ENCODE measurements at places on chromosomes 6 and 20.

DNA sequence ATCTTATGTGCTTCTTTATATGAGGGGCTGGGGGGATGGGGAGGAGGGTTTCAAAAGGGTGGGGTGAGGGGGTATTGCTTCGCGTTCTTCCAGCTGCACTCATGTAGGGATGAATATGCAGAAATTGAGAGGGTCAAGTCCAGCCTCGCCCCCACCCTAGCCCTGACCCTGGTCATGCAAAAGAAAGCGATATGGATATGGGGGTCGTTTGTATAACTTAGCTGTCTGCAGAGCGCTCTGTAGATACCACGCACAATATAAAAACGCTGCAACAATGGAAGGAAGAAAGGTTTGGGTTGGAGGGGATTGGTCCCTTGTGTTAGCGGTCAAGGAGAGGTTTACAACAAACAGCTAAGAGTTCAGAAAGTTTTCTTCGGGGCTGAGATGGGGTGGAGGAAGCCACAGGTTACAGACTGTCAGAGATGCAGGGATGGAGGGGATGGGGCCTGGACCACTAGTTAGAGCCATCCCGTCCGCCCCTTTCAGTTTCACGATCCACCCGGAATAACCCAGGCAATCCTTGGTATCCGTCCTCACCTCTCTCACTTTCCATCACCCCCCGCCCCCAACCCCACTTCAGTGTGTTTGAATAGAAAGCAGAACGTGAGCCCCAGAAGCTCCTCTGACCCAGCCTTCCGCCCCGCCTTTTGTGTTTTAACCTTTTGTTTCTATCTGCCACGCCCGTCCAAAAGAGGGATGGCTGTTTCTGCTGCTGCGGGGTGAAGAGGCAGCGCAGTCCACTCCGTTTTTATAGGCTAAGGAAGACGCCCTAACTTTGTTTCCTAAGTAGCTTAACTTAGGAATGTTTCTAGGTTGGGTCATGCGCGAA, 73.5 kb downstream of the SOX4 start:
- no peak for DNase-seq

GRCh38 chr6:62805431-62805830, 405.8 kb upstream of the FKBP1C start:
- no peak for DNase-seq

GRCh38 chr20:51402201-51402600, 140.3 kb downstream of the NFATC2 start:
- no peak for DNase-seq

DNA sequence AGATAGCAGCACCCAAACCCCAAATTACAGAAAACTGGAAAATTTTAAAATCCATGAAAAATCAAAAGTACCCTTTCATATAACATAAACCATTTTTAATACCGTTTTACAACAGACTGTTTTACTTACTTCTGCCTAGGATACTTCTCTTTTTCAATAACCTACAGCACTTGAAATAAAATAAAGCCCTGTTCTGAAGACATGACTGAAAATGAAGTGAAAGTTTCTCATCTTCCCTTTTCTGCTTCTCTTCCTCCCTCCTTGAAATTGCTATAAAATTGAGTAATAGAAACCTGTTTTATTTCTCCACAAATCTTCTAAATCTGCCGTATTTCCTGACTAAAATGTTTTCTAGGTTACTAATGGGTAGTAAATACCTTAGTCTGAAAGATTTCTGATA, 20.3 kb downstream of the MMS22L start:
- no peak for DNase-seq

DNA sequence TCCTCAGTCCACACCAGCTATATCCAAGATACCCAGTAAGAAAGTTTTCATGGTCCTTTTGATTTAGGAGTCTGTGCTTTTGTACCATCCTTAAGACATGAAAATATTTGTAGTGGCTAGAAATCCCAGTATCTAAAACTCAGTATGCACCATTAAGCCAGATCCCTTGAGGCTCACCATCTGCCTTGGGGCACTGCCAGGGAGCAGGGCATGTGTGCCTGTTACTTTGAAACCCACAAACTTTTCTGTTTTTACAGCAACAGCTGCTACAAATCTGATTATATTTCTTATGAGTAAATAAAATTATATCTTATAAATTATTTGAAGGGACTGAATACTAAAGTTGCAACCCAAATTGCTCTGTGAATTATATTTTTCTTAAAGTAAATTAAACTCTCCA, 290.5 kb upstream of the MANEA start:
- no peak for DNase-seq

GRCh38 chr6:169172456-169172855, 81.2 kb downstream of the THBS2 start:
- no peak for DNase-seq

DNA sequence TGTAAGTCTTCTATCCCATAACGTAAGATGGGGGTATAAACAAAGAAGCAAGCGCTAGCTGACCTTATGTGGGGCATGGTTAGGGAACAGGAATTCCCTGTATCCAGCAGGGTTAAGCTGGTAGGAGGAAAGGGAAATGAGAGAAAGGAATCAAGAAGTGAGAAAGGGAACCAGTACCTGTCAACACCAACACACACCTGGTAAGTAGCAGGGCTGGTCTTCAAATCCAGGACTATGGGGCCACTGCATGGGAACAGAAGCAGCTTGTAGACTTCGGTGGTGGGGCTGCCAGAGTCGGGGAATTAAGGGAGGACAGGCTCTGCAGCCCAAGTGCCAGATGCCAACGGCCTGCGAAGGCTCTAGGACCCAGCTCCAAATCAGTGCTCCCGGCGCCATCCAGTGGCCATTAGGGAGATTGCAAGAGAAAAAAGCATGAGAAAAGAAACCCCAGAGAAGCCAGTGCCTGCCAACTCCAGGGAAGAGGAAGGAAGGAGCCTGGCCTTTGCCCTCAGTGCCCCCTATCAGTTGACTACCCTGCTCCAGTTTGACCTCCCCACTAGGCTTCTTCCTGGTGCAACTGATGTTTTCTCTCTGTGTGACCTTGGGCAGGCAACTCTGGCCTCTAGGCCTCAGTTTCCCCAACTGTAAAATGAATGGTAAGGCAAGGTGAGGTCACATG, 15.8 kb upstream of the RBPJL start:
- DNase-seq: peak; percentile 83

DNA sequence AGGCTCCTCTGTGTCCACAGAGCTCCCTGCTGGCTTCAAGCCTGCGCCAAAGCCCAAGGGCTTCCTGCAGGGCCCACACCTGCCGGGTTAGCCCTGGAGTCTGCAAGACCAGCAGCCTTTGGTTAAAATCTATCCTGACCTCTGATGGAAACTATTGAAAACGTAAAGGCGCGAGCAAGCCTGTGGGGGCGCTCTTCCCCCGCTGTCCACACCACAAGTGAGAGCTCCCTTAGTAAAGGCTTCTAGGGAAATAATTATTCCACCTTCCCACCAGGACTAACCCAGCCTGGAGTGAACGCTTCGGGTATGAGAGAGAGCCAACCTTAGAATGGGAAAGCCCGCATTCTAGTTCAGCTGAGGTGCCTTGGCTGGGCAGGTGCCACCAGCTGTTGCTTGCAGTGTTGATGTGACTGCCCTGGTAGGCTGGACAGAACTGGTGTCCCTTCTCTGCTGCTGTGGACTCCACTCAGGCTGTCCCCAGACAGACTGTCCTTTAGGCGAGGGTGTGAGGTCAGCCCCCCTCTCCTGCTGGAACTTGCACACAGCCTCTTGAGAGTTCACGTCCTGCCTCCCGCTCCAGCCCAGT, 68.7 kb downstream of the SYTL3 start:
- peak; percentile 15 for DNase-seq

- DNase-seq: peak; percentile 41
These were observed 19.8 kb upstream of the TREM1 start for GRCh38 chr6:41306187-41306854.

DNA sequence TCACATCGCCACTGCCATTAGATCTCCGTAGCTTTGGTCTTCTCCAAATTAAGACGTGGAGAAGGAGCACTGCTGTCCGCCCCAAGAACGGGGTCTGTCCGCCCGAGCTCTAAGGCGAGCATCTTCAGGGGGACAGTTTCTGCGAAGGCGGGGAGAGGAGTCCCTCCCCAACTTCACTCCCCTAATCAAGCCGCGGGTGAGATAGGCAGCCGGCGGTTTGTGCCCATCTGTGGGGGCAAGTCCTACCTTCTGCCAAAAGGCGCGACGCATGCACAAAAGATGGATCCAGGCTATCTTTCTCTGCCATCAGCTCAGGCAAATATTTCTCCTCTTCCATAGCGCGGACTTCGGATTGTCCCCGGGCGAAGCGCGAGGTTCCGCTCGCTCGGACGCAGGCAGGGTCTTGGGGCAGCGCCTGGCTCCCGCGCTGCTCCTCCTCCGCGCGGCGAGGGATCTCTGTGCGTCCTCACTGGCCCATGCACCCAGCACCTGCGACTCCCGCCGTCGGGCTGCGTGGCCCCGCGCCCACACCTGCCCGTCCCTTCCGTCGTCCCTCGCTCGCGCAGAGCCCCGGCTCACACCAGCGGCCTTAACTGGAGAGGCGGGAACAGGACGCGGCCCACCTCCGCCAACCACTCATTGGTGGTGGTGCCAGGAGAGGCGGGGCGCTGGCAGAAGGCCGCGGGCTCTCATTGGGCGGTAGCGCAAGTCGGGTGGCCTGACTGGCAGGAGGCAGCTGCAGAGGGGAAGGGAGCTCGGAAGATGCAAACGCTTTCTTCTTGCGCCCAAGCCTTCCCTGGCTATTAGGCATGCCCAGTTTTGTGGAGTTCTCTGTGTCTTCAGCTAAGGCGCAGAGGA, at the start of gene KHDRBS2:
KHDRBS2 (minus strand) TSS at position 614 of the 858 bp plus-strand sequence.
- DNase-seq: peak; percentile 23

- DNase-seq: no peak
These were observed 212.9 kb downstream of the TFAP2C start for GRCh38 chr20:56842056-56842455.

DNA sequence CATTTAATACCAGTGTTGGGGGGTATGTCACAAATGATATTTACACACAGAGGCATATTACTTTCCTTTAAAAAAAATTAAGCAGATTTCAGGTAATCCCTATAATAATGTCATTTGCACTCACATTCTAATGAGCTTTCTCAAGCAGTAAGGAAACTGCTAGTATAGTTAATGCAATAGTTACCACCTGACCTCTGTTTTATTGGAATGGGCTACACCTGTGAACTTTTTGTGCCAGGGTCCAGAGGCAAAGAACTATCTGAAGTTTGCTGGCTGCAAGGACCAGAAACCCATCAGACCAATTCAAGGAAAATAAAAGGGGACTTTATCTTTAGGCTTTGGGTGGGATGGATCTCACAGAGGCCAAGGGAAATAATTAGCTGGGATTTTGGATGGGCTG, 2.9 kb upstream of the ZHX3 start:
- no peak for DNase-seq

DNA sequence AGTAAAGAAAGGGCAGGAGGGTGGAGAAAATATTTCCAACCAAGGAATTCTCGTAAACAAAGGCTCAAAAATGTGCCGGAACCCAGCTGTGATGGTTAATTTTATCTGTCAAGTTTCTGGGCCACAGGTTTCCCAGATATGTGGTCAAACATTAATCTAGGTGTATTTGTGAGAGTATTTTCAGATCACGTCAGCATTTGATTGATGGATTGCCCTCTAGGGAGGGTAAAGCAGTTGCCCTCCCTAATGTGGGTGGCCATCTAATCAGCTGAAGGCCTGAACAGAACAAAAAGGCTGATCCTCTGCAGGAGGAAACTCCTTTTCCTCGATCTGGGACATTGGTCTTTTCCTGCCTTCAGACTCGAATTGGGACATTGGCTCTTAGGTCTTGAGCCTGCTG, 298.7 kb upstream of the TCF21 start:
- DNase-seq: no peak

DNA sequence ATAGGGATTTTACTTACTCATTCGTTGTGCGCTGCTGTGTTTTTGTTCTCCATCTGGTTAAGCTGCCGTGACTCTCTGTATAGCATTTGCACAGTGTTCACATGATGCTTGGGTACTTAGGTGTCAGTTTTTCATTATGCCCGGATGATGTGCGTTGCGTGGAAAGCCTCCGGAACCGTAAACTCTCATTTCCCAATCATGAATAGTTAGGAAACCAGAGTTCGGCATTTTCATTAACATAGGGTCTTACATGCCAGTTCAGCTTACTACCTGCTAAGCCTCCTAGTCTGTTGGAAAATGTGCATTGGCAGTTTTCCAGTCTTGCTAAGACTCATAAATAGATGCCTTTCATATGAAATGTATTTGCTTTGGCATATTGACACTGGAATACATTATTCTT, 483.4 kb upstream of the FLRT3 start:
- DNase-seq: no peak

GRCh38 chr20:35560105-35560511, 18.2 kb downstream of the ERGIC3 start:
- no peak for DNase-seq

GRCh38 chr6:19925533-19925932, 88.4 kb downstream of the ID4 start:
- DNase-seq: no peak

DNA sequence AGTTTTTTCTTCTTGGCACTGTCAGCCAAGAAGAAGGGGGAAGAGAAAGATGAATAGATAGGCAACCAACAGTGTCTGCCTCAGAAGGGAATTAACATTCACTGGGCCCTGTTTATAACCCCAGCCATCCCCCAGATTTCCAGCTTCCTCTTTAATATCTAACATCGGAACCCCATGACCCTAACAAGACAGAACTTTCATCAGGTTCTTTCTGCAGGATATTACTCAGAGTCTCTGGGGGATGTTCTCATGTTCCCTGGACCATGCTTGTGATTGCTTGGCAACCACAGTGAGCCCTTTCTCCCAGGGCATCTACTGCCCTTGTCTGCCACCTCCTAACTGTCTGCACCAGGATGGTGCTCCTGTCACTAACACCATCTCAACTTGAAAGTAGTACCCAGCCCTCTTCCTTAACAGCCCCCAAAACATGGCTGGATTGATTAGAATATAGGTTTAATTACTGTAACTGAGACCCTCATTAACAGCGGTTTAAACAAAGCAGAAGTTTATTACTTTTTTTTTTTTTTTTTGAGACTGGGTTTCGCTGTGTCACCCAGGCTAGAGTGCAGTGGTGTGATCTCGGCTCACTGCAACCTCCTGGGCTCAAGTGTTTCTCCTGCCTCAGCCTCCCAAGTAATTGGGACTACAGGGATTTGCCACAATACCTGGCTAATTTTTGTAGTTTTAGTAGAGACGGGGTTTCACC, 12.0 kb upstream of the PTPN1 start:
- DNase-seq: no peak

GRCh38 chr6:9503111-9503761, 911.6 kb downstream of the TFAP2A start:
- DNase-seq: peak; percentile 93

- DNase-seq: no peak
These were observed 17.6 kb downstream of the HEBP2 start for GRCh38 chr6:138421608-138422007.

- no peak for DNase-seq
These were observed 175.9 kb downstream of the SOX4 start for GRCh38 chr6:21769405-21769861.

GRCh38 chr6:149212206-149212605, 105.3 kb upstream of the TAB2 start:
- DNase-seq: no peak

- no peak for DNase-seq
These were observed 10.5 kb downstream of the BCL2L1 start for GRCh38 chr20:31712112-31712553.

GRCh38 chr6:16128759-16129622, at the start of gene MYLIP:
TSS of gene MYLIP (plus strand) at chr6:16129086. CDS start at chr6:16129323, 237 bp downstream.
- peak; percentile 93 for DNase-seq

GRCh38 chr20:25023356-25023755, 30.8 kb upstream of the APMAP start:
- DNase-seq: no peak

- no peak for DNase-seq
These were observed 27.0 kb downstream of the IL17A start for GRCh38 chr6:52213127-52213526.

GRCh38 chr6:121516331-121516730, 80.9 kb downstream of the GJA1 start:
- no peak for DNase-seq
